NCI-H2171 treated with DMSO at 0.1 percent for 48 hours (cell line): ENCODE measurements at places on chromosomes 12 and 14.

- no peak for DNase-seq
Observed at GRCh38 chr12:86741531-86741930, 485.3 kb upstream of the MGAT4C start.

GRCh38 chr12:117972301-117972700 lies 3.5 kb upstream of the KSR2 start:
- peak; percentile 57 for DNase-seq

DNA sequence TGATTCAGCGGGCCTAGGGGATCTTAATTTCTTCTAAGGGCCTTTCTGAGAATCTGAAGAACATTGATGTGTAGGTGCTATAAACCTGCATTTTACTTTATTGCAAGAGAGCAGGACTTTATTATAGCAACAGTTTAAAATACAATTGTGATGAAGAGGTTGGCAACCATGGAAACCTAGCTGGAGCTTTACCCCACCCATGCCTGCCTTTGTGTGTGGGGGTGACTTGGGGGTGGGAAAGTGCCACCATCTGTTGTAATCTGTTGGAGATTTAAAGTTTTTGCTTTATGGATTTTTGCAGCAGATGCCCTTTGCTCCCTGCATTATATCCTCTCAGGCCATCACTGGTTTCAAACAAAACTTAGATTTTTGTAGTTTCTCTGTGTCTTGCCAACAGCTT lies 64.6 kb downstream of the ATG14 start:
- peak; percentile 6 for DNase-seq

DNA sequence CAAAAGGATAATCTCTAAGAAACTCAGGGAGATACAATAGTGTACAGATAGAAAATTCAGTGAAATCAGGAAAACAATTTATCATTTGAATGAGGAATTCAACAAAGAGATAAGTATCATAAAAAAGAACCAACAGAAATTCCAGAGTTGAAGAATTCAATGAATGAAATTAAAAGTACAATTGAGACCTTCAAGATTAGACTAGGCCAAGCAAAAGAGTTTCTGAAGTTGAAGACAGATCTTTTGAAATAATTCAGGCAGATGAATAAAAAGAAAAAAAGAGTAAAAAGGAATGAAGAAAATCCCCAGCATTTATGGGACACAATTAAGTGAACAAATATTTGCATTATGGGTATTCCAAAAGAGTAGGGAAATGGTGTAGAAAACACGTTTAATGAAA lies 412.6 kb downstream of the TMEM121 start:
- no peak for DNase-seq

DNA sequence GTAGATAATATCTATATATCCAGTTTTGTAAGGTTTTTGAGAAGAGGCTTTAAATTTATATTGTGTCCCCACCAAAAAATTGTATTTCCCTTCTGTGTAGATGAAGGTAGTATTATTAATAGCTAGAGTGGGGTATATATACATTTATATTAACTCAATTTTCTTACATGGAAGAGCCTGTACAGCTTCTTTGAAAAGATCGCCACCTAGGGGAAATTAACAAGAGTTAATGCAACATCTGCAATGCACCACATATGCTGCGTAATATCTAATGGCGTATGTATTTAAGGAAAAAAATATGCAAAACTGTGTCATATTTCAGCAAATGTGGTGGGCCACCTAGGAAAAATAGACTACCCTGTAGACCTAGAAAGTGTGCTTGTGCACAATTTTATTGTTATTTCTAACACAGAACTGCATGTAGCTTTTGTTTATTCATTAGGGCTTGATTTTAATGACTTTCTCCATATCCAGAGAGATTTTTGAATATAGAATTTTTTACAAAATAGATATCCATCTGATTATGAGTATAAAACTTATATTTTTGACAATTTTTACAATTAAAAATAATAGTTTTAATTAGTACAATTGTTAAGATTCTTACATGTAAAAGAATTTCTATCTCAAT lies 14.0 kb downstream of the CCER1 start:
- DNase-seq = peak; percentile 85

- no peak for DNase-seq
Observed at GRCh38 chr12:57385586-57385985, 45.3 kb downstream of the R3HDM2 start.

GRCh38 chr12:108516511-108517275 lies 1.6 kb downstream of the FICD start:
- no peak for DNase-seq

- no peak for DNase-seq
Observed at GRCh38 chr12:121212875-121213274, 2.9 kb downstream of the P2RX4 start.

DNA sequence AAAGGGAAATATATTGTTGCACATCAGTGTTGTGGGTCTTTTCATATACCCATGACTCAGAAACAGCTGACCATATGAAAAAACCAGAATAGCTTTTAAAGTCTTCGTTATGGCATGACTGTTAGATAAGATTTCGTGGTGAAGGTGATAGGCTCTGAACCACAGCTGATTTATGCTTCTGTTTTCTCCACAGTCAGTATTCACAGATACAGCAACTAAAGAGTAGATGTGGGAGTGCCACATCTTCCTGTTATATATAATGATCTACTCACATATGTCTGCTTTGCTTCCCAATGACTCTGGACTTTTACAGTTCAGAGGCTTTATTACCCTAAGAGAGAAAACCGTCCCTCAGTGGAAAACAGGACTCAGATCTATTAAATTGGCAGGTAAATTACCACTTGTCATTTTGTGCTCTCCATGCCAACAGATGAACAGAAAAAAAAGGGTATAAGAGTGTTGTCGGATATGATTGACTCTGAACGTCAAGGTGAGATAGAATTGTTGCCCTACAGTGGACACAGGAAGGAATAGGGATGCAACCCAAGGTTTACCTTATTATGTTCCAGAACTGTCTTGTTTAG lies 1037.1 kb downstream of the GALC start:
- no peak for DNase-seq

GRCh38 chr14:37813732-37814131 lies 218.3 kb downstream of the TTC6 start:
- DNase-seq = no peak

DNA sequence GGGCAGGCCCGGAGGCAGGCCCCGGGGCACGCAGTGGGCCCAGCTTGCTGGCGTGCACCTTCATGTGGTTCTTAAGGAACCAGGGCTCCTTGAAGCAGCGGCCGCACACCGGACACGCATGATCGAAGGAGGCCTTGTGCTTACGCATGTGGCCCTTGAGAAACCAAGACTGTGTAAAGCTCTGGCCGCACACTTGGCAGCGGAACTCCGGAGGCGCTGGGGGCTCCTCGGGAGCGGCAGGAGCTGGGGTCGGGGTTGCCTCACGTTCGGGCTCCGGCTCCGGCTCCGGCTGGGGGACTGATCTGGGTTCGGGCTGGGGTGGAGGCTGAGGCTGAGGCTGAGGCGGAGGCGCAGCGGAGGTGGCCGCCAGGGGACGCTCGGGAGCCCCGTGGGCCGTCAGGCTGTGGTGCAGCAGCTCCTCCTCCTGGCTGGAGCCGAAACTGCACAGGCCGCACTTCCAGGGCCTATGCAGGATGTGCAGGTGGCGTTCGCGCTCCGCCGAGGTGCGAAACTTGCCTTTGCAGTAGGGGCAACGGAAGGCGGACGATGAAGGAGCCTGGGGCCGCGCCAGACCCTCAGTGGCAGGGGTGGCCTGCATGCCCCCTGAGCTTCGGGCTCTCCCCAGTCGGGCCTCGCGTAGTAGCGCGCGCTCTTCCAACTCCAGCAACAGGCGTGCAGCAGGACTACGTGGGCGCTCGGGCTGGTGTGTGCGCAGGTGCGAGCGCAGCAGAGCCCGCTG lies 6.0 kb downstream of the ZNF219 start:
- no peak for DNase-seq

DNA sequence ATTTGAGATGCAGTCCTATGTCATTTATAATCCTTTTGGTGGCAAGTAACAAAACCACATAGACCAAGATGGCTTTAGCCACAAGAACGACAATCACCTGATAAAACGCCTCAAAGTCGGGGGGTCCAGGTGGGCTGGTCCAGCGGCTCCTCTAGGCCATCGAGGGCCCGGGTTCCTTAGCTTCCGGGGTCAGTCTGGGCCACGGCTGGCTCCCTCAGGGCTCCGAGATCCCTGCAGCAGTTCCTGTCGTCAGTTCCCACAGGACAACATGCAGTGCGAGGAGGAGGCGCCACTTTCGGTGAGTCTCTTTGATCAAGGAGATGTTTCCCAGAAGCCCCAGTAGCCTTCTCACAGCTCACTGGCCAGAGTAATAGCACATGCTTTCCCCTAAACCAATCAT lies 574.6 kb downstream of the AACS start:
- no peak for DNase-seq

- DNase-seq = no peak
Observed at GRCh38 chr12:15982071-15982470, 70.9 kb downstream of the DERA start.

GRCh38 chr12:66449531-66449930 lies 147.2 kb downstream of the HELB start:
- DNase-seq = peak; percentile 32

GRCh38 chr12:31317471-31318395 lies 8.2 kb downstream of the SINHCAF start:
- DNase-seq = no peak

DNA sequence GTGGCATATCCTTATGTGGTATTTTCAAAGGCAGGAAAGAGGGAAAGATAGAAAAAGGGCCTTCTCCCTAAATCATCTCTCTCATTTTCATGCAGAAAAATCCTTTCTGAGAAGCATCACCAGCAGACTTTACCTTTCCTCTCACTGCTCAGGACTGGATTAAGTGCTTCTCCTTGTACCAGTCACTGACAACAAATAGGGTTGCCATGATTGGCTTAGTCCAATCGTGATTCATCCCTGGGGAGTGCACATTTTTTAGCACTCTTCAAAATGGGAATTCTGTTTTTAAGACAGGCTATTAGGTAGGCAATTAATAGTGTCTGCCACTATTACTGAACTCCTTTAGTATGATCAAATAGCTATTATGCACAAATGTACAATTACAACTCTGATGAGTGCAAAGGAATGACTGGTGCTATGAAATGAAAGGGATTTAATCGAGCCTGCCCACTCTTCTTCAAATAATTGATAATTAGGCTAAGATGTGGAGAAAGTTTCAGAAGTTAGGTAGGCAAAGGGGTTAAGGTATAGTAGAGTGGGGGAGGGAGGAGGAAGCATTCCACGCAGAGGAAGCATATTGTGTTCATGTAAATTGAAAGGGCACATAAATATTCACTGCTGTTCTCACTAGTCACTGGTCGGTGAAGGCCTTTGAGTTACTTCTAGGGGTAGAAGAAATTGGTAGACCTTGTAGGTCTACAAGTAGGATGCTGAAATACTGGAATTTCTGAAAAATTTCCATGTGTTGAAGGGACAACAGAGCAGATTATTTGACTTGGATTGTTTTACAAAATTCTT lies 84.0 kb downstream of the MSRB3 start:
- no peak for DNase-seq

- peak; percentile 100 for DNase-seq
Observed at GRCh38 chr12:3872800-3873636, at the start of gene PARP11. PARP11 (minus strand) TSS chr12:3873399; CDS start chr12:3873229, 170 bp downstream.

DNA sequence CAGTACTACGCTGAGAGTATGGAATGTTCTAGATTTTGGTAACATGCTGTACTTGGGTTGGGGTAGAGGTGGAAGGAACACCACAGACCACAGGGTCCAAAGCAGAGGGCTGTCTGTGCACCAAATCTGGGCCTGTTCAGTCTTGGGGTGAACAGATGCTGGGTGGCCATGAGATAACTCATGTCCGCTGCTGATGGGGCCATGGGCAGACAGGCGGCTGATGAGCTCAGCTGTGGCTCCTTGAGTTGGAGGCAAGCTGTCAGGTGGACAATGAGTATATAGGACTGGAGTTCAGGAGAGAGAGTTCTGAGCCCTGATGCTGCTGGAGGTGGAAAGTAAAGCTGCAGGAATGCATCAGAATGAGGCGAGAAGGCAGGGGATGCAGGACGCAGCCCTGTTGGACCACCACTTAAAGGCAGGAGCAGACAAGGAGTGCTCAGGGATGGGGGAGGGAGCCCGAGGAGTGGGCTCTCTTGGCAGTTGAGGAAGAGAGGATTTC lies 6.2 kb downstream of the SMIM41 start:
- DNase-seq = no peak

DNA sequence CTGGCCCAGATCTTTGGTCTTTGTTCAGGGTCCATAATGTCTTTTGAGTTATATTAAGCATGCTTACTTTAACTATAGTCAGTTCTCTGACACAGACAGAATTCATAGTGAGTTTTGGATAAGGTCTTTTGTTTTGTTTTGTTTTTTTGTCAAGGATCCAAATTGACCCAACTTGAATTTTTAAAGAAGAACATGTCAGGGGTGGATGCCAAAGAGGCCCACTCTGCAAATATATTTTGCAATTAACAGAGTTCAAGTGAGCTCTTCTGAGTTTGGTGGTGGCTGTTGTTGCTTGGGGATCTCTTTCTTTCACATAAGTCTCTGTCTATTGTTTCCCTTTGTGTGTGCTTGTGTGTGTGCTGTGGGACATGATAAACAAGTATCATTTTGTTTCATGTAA lies 34.4 kb upstream of the PMCH start:
- no peak for DNase-seq

GRCh38 chr14:99284254-99285004 lies 12.4 kb upstream of the BCL11B start:
- no peak for DNase-seq

- DNase-seq = no peak
Observed at GRCh38 chr12:98763656-98764055, 118.6 kb downstream of the APAF1 start.

DNA sequence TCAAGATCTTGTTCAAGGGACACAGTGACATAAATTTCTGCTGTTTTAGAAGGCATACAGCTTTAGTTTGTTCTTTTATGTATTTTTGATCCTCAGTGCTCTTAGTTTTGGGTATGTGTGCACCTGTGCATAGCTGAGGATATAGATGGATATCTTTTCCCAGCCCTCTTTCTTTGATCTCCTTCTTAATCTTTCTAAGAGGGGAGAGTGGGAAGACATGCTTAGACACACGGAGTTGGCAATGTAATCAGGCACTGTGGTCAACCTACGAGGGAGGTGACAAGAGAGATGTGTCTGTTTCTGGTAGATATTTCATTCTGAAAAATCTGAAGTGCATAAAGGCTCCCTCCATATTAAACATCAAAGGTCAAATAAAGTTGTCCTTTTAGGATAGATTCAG lies 340.6 kb downstream of the TMEM132D start:
- DNase-seq = no peak
